ENCODE measurements at places on chromosomes 12 and 14. TPM values are rescaled to one million over a fixed set of nuclear protein-coding genes. Genes with fewer than 3 reads are reported as not detected.

The B4GALNT1 gene
- 51.6 TPM for total RNA-seq

The CCDC197 gene
- total RNA-seq: not detected

The ANKRD33 gene
- not detected for total RNA-seq

The KCNC2 gene
- not detected for total RNA-seq

The ASIC1 gene
- total RNA-seq: 3.8 TPM

The SLC4A8 gene
- 1.7 TPM for total RNA-seq

The SERPINA9 gene
- total RNA-seq: not detected

The IFNG gene
- not detected for total RNA-seq

The CELA1 gene
- not detected for total RNA-seq

The CLEC7A gene
- not detected for total RNA-seq

The LGR5 gene
- total RNA-seq: not detected
